Esophagus squamous epithelium (tissue), 5 donors: ENCODE measurements at places on chromosomes 7 and 10.

DNA sequence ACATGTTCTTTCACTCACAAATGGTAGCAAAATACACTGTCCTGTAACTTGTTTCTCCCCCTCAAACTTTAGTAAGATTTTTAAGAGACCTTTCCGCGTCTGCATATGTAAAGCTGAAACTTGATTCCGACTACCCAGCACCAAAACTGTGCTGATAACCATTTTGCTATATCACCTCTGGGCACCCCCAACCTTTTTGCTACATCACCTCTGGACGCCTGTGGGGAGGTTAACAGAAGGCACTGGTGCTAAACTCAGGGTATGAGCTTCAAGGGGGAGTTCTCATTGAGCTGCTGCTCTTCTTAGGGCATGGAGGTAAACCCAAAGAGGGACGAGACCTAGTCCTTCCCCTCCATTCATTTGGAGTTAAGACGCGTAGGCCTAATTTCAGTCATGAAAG is 67.6 kb upstream of the NFE2L3 start:
- DNase-seq, result no peak

DNA sequence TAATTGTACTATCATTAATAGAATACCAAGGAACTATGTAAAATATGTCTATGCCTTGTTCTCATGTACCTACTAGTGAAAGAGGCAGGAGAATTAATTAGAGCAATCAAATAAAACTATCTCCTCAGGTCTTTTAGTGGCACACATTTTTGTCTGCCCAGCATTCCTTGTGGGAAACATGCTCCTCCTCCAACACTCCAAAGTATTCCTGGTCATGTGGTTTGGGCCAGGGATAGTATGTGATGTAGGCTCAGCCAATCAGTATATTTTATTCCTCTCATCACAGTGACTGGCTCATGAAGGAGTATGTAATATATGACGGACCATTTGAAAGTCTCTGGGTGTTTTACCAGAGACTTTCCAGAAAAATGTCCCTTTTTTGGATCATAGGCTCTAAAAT is 16.7 kb upstream of the SYPL1 start:
- no peak for DNase-seq

GRCh38 chr7:112271162-112271561 is 64.7 kb downstream of the ZNF277 start:
- DNase-seq, result no peak

DNA sequence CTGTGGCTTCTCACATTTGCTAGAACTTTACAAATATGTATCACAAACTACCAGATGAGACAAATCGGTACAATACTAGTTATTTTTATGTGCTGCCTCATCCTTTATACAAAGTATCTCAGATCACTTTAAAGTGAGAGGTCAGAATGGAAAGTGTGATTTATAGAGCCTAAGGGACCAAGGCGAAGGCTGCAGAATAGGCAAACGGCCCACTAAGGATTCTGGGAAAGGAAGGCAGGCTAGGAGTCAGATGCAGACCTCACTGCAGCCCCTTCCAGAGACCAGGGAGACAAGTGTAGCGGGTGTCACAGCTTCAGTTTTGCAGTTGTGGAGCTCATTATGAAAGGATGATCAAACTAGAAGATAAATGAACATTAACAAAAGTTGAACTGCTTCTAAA is 190.6 kb downstream of the HIBADH start:
- DNase-seq, result no peak

GRCh38 chr7:114929570-114929969 is 7.7 kb downstream of the MDFIC start:
- no peak for DNase-seq

DNA sequence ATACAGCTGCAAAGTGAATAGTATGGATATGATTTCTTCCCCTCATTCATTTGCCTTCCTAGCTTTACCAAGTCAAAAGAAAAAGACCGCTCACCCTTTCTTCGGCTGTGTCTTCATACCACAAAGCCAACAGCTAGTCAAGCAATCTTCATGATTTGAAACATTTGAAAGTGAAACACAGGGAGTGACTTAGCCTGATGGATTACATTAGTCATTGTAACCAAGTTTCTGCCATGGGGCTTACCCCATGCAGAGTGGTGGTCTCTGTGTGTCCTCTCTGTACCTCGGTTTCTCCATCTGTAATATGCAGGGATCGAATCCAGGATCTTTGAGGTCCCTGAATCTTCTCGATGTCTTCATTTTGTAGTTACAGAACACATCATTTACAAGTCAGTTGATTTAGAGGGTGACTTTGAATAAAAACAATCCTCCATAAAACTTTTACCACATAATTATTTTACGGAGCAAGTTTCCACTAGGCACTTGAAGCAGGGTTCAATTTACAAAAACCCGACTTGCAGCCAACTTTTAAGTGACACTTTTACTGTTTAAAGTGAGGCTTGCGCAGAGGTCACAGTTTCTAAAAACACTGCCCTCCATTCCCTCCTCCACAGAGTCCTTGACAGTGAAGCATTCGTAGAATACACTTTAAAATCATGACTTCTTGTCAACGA is 2.2 kb upstream of the LGI1 start:
- DNase-seq, result no peak
